Activated naive CD8-positive, alpha-beta T cell treated with anti-CD3 and anti-CD28 coated beads, Interleukin-2, amount 50 U/mL, for 16 hours (primary cell): ENCODE measurements at places on chromosomes 5 and 9.

GRCh38 chr5:145479857-145480256 is 355.3 kb downstream of the PRELID2 start:
- DNase-seq: no peak

GRCh38 chr9:7163932-7164331 is 406.2 kb downstream of the KDM4C start:
- DNase-seq: no peak

DNA sequence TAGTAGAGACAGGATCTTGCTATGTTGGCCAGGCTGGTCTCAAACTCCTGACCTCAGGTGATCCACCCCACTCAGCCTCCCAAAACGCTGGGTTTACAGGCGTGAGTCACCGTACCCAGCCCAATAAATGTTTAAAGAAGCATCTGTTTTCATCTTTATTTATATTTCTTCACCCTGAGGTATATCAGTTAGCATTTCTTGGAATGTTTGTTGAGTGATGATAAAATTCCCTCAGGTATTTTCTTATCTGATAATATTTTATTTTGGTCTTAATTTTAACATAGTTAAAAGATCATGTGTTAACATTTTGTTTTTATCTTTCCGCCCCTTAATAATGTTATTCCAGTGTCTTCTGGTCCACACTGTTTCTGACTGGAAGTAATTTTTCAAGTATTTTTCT is 839.6 kb upstream of the CDH10 start:
- DNase-seq: no peak

DNA sequence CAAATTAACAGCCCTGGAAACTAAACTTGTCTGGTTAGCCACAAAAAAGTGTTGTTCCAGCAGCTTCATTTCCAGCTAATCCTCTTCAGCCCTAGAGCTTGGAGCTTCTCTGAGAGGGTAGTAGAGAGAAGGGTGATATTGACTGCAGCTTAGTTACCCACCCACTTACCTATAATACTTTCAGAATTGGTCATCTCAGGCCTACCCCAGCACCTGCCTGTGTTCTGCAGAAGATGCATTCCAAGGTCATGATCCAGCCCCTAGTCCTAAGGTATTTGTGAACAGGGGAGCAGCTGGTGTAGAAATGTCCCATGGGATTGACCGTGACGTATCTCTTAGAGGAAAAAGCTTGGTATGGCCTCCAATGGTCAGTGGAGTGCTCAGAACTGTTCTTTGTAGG is 289.0 kb downstream of the NR3C1 start:
- DNase-seq: no peak

GRCh38 chr9:32265037-32265436 is 119.4 kb upstream of the ACO1 start:
- no peak for DNase-seq

DNA sequence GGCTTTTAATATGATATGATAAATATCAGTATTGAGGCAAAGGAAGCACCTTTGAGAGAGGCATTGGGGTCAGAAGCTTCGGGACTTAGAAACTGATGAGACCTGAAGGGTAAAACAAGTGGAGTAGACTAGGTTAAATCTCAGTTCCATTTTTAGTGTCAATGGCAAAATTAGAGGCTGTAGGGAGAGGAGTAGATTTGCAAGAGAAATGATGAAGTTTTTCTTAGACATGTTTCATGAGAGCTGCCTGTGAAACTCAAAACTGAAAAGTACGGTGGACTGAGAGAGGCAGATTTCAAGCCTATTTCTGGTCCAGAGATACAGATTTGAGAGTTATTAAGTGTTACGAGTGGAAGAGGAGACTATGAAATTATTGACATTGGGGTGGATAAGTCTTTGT is 278.5 kb downstream of the TAF11L14 start:
- no peak for DNase-seq

- DNase-seq: no peak
Observed at GRCh38 chr5:29148581-29148980, 2044.9 kb upstream of the CDH6 start.
